ENCODE measurements at places on chromosomes 7 and 10.

DNA sequence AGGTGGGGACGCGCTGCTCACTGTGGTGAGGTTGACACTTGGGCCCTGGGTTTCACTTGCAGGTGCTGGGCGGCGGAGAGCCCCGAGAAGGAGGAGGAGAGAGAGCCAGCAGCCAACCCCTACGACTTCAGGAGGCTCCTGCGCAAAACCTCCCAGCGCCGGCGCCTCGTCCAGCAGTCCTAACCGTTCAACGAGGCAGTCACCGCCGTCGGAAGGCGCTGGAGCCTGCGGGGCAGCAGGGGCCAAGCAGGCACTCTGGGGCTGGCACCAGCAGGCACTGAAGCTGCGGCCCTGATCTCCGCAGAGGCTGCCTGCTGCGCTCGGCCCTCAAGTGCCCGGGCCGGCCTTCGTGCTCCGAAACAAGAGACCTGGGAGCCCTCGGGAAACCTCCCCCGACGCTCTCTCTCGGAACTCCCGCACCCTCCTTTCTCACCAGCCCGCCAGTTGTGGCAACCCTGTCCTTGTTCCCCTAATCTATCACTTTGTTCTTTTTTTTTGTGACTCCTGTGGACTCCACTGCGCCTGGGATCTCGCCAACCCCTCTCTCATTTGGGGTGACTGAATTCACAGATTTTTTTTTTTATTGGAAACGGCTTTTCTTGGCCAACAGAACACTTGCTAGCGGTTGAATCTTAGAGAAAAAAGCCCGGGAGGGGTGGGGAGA, 4.7 kb upstream of the GAD2 start:
- no peak for DNase-seq

DNA sequence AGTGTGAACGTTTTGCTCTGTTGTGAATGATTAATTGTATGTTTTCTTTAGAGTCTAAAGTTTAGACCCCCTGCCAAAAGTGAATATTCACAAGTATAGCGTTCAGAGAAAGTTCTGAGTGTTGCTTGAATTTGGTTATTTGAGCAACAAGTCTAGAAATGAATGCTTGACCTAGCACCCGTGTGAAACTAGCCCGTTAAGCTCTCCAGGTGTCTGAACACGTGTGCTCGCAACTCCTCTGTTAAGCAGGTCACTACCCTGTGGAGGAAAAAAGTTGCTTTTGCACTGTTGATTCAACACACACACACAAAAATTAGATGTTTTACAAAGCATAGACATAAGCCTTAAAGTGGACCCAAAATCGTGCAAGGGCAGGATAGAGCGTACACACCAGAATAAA, 78.6 kb upstream of the SAMD8 start:
- no peak for DNase-seq

DNA sequence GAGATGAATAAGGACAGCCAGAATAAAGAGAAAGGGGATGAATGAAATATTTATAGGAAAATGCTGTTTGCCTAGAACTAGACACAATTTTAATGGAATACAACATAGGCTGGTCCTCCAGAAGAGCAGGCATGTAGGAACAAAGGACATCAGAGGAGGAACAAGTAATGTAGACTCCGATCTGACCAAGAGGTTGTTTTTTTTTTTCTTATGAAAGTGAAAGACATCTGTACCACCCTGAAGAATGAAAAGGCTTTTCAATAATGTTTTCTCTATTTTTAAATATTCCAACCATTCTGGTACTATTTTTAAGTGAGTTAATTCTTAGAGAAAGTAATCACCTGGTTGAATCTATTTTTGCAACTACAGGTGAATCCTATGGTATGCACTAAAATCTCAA, 136.9 kb upstream of the PTN start:
- DNase-seq: no peak

DNA sequence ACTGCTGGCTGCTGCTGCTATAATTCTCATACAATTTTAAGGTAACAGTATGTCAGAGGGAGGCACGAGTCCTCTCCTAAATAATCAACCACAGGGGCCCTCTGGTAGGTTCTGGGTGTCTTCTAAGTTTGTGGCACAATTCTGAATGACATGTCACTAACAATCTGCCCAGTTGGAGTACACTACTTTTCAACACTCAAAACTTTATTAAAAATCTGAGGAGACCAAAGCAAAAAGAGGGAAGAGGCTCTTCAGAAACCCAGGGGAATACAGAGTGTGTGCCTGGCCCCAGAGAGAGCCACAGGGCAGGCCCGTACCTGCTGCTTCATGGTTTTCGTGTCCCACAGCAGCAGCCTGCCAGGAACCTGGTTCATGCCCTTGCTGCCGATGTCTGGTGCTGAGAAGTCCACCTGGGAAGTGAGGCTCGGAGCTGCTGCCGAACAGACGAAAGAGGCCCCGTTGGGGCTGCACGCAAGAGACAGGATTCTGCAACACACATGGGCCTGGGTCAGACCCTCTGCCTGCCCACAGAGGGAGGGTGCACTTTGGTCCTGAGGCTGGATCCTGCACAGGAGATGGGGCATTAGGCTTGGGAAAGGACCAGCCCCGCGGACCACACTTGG, 18.3 kb downstream of the WDR91 start:
- DNase-seq: no peak

DNA sequence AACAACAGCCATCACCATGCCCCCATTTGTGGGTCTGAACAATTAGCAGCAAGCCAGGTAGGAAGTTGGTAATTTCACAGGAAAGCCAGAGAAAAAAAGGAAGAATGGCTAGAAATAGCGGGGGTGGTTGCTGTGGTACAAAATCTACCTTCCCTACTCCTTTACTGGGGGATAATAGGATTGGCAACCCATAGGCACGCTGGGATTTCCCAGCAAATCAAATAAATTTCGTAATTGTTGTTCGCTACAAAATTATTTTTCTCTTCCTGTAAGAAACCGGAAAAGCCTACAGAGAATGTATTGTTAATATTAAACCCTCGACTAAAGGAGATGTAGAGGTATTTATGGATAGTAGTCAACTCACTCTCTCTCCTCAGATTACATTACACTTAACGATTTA, 123.9 kb downstream of the DOCK4 start:
- DNase-seq: no peak

GRCh38 chr7:106589198-106589879, 71.6 kb downstream of the CCDC71L start:
- DNase-seq: no peak

- no peak for DNase-seq
These were observed 56.8 kb downstream of the AUTS2 start for GRCh38 chr7:69654849-69655707.

- no peak for DNase-seq
These were observed 32.3 kb downstream of the PPIF start for GRCh38 chr10:79379512-79380124.

DNA sequence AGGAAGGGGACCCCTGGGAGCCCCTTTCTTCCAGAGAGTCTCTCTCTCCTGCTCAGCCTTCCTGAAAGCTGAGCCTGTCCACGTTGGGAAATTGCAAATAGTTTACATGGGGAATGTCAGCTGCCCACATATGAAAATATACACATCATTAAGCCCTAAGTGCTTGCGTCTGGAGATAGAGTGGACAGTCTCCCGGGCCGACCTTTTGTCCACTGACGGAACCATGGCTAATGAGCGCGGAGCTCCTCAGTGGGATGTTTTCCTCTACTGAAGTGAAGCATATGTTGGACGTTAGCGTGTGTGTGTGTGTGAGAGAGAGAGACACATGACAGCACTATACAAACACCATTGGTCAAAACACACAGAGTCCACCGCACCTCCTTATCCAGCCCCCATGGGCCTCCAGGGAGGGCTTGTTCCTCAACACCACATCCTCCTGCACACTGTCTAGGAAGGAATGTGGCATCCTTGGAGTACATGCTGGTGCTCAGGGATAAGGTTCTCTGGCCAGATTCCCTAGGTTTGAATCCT, 128.4 kb downstream of the RGS10 start:
- no peak for DNase-seq

DNA sequence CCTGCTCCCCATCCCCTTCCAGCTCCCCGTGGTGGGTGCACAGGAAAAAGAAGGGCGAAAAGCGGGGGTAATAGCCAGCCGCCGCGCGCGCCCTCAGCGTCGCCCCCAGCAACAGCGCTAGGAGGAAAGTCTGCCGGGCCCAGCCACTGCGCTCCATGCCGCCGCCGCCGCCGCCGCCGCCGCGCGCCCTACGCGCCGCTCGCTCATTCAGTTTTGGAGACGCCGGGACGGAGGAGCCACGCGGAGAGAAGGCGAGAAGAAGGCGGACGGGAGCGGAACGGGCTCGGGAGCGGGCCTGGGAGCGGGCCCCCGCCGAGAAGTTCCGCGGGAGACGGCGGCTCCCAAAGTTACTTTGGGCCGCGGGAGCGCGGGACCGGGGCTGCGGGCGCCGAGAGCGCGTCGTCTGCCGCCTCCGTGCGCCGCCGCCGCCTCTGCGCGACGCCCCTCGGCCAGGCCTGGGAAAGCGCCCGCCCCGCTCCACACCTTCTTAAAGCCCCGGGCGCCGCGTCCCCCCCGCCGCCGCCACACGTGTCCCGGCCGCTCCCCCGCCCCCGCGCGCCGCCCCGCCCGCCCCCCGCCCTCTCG, at the start of gene RELN:
Gene RELN (minus strand): TSS at position 459 of the 585 bp plus-strand sequence. CDS start 302 bp downstream, at position 157.
- DNase-seq: no peak
